Activated T-cell treated with anti-CD3 and anti-CD28 coated beads for 4 hours (primary cell): ENCODE measurements at places on chromosomes 13 and 19.

- DNase-seq = no peak
Observed at GRCh38 chr13:33842986-33843385, 25.0 kb downstream of the RFC3 start.

DNA sequence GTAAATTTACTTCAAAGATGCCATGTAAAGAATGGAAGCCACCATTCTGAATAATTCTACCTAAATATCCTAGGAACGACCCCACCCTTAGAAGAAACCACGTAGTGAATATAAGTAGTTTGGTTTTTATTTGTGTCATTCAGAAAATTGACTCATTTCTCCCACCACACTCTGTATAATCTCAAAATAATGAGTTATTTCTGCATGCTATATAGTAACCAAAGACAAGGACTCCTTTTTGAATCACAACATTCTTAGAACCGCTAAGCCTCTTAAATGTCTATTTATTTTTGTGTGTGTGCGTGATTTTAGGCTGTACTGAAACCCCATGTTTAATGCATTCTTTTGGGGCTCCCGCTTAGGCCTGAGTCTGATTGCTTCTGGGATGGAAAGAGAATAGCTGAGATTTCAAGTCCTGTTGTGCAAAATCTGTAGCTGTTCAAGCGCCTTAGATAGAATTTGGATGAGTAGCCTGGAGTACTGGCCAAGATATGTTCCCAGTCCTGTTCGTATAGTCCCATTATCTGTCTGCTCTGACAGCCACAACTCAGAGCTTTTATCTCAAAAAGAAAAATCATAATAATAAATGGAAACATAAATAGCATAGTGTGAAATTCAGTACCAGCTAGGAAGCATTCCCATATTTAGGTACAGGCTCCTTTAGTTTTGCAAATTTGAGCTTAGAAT, 532.4 kb upstream of the NBEA start:
- DNase-seq = no peak

DNA sequence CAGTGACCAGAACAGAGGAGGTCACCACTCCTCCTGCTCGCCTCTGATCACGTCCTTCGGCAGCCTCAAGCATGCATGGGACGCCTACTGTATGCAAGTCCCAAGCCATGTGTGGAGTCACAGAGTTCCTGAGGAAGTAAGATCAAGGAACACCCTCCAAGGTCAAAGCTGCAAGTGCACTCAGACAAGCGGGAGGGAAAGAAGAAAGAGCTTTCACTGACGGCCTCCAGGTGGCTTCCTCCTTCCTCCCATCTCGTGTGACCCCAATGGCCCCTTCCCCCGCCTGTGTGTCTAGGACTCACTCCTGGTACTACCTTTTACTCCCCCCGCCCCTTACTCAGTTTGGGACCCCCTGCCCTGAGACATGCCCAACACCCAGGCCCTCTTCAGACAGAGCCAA, 6.1 kb downstream of the HAUS8 start:
- DNase-seq = no peak

- no peak for DNase-seq
Observed at GRCh38 chr19:4991538-4991937, 22.6 kb downstream of the KDM4B start.

DNA sequence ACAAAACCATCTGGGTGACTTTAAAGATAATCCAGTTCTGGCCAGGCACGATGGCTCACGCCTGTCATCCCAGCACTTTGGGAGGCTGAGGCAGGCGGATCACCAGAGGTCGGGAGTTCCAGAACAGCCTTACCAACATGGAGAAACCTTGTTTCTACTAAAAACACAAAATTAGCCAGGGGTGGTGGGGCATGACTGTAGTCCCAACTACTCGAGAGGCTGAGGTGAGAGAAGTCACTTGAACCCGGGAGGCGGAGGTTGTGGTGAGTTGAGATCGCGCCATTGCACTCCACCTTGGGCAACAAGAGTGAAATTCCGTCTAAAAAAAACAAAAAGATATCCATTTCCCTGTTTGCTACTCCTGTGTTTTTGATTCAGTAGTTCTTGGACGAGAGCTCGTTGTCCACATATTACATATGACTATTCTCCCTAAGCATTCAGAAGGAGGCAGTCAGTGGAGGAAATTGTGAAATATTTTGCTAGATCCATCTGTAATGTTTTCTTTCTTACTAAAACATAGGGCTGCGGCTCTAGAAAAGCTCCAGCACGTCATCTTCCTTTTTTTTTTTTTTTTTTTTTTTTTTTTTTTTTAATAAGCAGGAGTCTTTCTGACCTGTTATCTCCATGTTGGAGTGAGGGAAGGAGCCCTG, 33.6 kb downstream of the ZNF701 start:
- no peak for DNase-seq

DNA sequence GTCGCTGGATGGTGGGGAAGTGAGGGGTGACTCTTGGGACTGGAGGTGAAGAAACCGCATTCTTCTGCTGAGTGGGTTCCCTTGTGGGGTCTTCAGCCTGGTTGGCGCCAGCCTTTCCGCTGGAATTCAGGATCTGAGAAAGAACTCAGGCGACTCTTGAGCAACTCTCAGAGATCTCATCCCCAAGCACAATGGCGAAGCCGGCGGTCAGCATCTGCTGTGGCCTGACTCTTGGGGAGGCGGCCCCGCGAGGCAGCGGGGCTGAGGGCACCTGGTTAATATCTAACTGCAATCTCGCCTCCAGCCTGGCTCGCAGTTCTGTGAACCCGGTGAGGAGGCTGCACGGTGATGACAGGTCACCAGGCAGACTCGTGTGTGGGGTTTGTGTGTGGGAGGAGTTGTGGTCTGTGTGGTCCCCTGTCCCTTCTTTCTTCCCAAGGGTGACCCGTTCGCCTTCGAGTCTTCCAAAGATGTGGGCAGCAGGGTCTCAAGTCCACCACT, 883 bp downstream of the ZNF441 start:
- no peak for DNase-seq

GRCh38 chr19:53915000-53915399, 5.9 kb downstream of the CACNG7 start:
- DNase-seq = no peak

DNA sequence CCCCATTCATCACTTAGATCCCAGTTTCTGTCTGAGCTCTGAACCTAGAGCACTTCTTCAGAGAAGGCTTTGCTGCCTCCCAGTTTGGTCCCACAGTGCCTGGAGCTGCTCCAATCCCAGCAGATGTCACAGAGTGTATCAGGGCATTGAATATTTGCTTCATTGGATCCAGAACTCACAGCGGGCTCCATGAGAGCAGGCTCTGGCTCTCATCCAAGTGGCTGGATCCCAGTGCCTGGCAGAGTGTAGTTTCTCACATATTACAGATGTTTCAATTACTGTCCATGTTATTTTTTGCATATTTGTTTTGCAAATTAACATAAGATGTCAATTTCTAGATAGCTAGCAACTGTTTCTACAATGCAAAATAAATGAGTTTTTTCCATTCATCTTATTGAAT, 50.6 kb downstream of the MYO16 start:
- DNase-seq = no peak

- no peak for DNase-seq
Observed at GRCh38 chr19:10404888-10405820, 1.8 kb upstream of the CDC37 start.

DNA sequence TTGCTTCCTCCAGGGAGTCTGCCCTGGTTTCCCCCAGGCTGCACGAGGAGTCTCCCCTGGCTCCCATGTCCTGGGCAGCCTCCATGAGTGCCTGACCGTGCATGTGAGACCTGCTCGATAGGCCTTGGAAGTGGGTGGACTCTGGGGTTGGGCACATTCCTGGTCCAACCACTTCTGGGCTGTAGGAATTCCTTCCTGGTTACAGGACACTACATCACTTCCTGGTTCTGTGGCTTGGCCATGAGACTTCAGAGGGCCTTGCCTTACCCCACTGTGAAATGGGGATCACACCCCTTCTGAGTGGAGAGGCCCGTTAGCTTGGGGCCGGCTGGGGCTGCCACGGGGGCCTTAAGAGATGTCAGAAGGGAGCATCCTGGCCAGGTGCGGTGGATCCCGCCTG, 4.0 kb upstream of the ZNF628 start:
- no peak for DNase-seq

DNA sequence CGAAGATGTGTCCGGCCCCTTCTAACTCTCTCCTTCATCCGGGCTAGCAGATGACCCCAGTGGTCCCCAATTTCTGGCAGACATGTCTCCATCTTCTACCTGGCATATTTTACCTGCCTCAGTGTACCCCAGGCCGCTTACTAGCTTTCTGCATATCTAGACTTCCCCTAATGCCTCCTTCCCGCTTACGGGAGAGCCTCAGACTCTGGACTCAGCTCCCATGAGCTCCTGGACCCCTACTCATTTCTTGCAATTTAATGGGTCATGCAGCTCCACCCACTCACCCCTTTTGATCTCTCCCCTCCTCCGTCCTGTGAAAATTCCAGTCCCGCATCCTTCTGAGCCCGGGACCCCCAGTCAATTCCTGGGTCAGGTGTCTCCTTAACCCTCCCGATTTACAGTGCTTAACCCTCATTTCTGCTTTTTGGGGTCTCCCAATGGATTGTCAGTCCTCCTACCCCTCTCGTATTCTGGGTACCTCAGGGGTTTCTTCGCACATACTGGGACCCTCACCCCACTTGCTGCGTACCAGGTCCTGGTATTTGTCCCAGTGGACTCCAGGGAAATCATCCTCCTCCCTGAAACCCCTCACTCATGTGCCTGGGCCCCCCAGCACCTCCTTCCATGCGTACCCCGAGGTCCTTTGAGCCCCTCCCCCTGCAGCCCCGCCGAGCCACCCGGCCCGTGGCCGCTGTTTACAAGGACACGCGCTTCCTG, 500 bp upstream of the JUNB start:
- no peak for DNase-seq

- DNase-seq = no peak
Observed at GRCh38 chr13:62643799-62644524, 1228.3 kb upstream of the PCDH20 start.

DNA sequence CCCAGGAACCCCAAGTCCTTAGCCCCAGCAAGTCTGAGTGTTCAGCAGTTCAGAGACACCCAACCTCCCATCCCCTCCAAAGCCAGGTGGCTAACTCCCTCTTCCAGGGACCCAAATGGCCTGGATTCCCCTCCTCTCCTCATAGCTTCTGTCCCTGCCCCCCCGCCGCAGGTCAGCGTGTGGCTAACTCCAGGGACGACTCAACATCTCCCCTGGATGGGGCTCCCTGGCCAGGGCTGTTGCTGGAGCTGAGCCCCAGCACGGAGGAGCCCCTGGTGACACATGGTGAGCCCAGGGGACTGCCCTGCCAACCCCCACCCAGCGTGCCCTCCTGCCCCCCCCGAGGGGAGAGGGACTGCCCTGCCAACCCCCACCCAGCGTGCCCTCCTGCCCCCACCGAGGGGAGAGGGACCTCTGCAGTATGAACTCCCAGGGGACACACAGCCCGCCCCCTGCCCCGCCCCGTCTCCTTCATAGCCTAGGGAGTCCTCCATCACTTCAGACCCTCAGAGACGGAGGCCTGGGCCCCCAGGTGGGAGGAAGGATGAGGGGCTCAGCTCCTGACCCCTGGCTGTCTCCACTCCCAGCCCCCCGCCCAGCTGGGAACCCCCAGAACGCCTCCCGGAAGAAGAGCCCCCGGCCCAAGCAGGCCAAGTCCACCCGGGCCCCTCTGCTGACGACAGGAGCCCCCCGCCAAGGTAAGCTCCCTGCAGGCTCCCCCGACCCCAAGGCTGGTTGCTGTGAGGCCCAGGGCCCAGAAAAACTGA, 1.7 kb downstream of the SSC5D start:
- no peak for DNase-seq

- no peak for DNase-seq
Observed at GRCh38 chr13:110394371-110394841, 87.3 kb downstream of the COL4A2 start.

DNA sequence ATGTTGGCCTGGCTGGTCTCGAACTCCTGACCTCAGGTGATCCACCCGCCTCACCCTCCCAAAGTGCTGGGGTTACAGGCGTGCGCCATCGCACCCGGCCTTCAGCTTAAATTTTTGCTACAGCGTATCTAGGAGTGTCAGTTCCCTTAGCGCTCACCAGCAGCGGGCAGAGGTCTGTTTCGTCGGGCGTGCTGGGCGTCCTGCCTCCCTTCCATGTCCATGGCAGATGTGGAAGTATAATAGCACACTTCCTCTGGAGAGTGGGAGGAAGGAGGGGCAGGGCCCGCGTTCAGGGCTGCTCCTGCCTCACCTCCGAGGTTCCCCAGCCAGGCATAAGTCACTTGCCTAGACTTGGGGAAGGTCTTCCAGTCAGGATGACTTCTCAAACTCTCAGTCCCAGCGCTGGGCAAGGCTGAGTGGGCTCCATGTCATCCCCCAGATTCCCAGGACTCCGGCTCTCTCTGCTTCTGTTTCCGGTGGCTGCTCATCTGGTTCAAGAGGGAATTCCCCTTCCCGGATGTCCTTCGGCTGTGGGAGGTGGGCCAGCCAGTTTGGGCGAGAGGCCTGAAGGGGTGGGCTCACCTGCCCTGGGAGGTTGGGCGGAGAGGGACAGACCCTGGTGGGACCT, 9.5 kb downstream of the IL4I1 start:
- no peak for DNase-seq

- no peak for DNase-seq
Observed at GRCh38 chr13:20977394-20977793, 74.8 kb upstream of the XPO4 start.

- peak; percentile 58 for DNase-seq
Observed at GRCh38 chr19:58575183-58576041, 2.3 kb upstream of the MZF1 start.

- no peak for DNase-seq
Observed at GRCh38 chr19:3024509-3024869, 4.6 kb downstream of the TLE2 start.

DNA sequence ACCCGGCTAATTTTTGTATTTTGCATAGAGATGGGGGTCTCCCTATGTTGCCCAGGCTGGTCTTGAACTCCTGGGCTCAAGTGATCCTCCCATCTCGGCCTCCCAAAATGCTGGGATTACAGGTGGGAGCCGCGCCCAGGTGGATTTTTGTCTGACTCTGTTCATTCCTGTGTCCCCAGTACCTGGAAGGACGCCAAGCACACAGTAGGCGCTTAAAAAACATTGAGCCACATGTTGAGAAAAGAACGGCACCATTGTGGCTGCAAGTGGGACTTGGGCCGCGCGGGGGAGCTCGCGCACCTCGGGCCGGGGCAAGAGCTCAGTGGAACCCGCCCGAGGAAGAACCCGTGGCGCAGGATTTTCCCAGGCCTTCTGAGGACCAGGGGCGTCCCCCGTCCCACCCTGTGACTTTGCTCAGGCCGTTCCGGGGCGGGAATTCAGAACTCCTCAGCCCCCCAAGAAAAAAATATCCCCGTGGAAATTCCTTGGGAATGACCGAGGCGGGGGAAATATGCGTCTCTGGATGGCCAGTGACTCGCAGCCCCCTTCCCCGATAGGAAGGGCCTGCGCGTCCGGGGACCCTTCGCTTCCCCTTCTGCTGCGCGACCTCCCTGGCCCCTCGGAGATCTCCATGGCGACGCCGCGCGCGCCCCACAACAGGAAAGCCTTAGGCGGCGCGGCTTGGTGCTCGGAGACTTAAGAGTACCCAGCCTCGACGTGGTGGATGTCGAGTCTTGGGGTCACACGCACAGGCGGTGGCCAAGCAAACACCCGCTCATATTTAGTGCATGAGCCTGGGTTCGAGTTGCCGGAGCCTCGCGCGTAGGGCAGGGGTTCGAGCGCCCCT, 1.4 kb upstream of the ICAM1 start:
- peak; percentile 89 for DNase-seq
